Heart left ventricle (tissue), 16 donors: ENCODE measurements at places on chromosomes 5 and 9. TPM values are rescaled to one million over a fixed set of nuclear protein-coding genes. Genes with fewer than 3 reads are reported as not detected.

The SLC34A1 gene
- total RNA-seq: not detected

DNA sequence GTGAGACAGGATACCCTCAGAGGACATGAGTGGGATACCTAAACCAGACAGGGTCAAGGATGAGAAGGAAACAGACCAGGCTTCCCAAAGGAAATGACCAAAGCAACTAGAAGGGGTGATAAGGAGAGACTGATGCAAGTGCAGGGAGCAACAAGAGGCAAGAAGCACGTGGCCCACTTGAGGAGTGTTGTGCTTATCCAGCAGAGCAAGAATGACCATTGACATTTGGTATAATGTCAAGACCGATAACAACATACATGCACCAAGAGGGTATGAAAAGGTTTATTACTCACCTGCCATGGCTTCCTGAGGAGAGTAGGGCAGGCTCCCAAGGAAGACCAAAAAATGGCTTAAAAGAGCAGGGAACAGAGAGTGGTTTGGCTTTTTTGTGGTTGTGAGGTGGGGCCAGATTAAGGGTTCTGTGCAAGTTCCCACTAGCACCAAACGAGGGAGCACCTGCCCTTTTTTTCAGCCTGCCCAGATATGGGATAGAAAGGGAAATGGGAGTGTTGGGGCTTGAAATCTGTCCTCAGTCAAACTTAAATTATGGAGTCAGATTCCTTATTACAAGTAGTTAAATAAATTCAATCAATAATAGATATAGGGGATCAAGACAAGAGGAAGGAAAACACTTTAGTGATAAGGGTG, 513.6 kb downstream of the RASEF start:
- H3K4me3 ChIP-seq: no peak overlapping the region
- H3K27ac ChIP-seq: no peak overlapping the region
- no peak for DNase-seq
- H3K4me1 ChIP-seq: peaks cover 5% of the 10 kb centered on the region

DNA sequence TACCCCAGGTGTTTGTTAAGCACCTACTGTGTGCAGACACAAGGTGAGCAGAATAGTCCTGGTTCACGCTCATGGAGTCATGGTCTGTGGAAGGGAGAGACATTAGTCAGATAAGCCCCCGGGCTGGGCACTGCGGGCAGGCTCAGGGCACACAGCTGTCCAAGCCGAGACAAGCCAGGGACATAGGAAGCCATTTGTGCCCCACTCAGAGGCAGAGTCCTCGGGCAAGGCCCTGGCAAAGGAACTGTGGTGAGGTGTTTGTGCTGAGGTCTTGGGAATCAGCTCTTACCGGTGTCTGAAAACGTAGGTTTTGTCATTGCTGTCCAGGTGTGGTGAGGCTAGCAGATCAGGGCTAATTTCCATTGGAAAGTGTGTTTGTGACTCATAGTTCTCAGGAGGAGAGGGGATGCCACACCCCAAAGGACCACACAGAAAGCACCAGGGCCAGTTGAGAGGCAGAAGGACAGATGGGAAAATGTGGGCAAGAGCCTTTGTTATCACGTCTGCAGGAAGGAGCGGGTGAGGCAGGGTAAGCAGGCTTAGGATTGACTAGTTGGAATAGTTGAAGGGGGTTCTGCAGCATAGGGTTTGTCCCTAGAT, 46.1 kb upstream of the NEURL1B start:
- DNase-seq: no peak
- H3K4me3 ChIP-seq: no peak overlapping the region
- no peaks in the 10 kb centered on the region for H3K27me3 ChIP-seq
- H3K27ac ChIP-seq: no peak overlapping the region
- H3K4me1 ChIP-seq: peaks cover 5% of the 10 kb centered on the region
- no peaks in the 10 kb centered on the region for H3K36me3 ChIP-seq

The MYMK gene
- total RNA-seq: not detected

DNA sequence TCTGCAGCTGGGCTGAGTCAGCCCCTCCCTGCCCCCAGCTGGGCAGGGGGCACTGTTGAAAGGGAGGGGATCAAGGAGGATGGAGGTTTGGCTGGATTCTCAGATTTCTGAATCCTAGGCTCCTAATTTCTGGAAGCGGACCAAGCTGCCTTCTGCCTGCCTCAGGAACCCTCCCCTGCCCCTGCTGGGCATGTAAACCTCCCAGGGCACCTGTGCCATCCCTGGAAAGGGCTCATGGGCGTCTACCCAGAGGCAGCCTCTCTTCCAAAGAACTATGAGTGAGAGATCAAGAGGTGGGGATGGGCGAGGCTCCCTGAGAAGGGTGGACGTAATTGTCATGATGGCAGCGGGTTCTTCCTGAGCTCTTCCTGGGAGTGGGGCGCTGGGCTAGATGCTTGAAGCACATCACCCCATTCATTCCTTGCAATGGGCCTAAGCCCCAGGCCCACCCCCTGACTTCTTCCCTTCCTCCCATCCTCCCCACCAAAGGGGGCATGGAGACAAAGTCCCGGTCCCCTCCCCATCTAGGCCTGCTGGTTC, 21.6 kb downstream of the CSF1R start:
- no peak for DNase-seq
- no peaks in the 10 kb centered on the region for H3K36me3 ChIP-seq
- no peaks in the 10 kb centered on the region for H3K27me3 ChIP-seq
- no peak overlapping the region for H3K4me3 ChIP-seq
- no peaks in the 10 kb centered on the region for H3K4me1 ChIP-seq

GRCh38 chr5:31783086-31783645, 144.2 kb downstream of the PDZD2 start:
- no peaks in the 10 kb centered on the region for H3K27me3 ChIP-seq
- H3K4me3 ChIP-seq: no peak overlapping the region
- H3K36me3 ChIP-seq: no peaks in the 10 kb centered on the region
- H3K27ac ChIP-seq: no peak overlapping the region
- DNase-seq: no peak

- H3K36me3 ChIP-seq: no peaks in the 10 kb centered on the region
- H3K27ac ChIP-seq: no peak overlapping the region
- H3K27me3 ChIP-seq: no peaks in the 10 kb centered on the region
- H3K4me3 ChIP-seq: no peak overlapping the region
- DNase-seq: no peak
These were observed 367.5 kb upstream of the BRINP1 start for GRCh38 chr9:119736491-119737454.

- H3K4me3 ChIP-seq: peak overlapping the region; percentile 71
- H3K27ac ChIP-seq: peak overlapping the region; percentile 97
- no peaks in the 10 kb centered on the region for H3K27me3 ChIP-seq
These were observed 811 bp upstream of the ARRDC3 start for GRCh38 chr5:91383956-91384300.

DNA sequence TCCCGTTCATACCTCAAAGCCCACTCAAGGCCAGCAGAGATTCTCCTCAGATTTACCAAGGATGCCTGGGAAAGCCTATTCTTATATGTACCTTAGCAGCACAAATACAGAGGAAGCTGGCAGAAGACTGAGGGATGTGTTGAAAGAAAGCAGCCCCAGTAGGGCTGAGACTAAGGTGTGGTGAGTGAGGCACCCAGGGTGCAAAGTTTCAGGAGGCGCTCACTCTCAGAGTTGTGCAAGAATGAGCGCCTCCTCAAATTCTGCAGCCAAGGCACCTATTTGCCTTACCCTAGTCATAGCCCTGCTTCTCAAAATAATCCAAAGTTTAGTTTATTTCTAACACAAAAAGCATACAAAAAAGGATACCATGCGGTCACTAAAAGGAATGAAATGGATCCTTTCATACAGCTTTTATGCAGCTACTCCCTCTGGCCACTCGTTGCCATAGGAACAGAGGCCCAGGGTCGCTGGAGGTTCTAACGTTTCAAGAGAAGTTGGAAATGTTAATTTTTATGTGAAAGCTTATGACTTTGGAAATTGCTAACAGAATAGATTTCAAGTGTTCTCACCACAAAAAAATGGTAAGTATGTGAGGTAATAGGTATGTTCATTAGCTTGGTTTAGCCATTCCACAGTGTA, 79.7 kb upstream of the SMIM23 start:
- peaks cover 9% of the 10 kb centered on the region for H3K4me1 ChIP-seq
- no peaks in the 10 kb centered on the region for H3K27me3 ChIP-seq
- H3K4me3 ChIP-seq: no peak overlapping the region
- H3K27ac ChIP-seq: no peak overlapping the region

DNA sequence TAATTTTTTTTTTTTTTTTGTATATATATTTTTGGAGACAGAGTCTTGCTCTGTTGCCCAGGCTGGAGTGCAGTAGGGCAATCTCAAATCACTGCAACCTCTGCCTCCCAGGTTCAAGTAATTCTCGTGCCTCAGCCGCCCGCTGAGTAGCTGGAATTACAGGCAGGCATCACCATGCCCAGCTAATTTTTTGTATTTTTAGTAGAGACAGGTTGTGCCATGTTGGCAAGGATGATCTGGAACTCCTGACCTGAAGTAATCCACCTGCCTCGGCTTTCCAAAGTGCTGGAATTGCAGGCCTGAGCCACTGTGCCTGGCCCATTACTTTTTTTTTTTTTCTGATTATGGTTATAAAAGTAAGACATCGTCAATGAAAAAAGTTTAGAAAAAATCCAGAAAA, 84.0 kb upstream of the LMNB1 start:
- H3K36me3 ChIP-seq: no peaks in the 10 kb centered on the region
- H3K27ac ChIP-seq: no peak overlapping the region
- no peaks in the 10 kb centered on the region for H3K27me3 ChIP-seq
- H3K4me1 ChIP-seq: no peaks in the 10 kb centered on the region

GRCh38 chr5:17163221-17163620, 54.2 kb upstream of the BASP1 start:
- no peaks in the 10 kb centered on the region for H3K4me1 ChIP-seq
- H3K4me3 ChIP-seq: no peak overlapping the region
- H3K27me3 ChIP-seq: no peaks in the 10 kb centered on the region
- no peak for DNase-seq
- H3K27ac ChIP-seq: no peak overlapping the region

DNA sequence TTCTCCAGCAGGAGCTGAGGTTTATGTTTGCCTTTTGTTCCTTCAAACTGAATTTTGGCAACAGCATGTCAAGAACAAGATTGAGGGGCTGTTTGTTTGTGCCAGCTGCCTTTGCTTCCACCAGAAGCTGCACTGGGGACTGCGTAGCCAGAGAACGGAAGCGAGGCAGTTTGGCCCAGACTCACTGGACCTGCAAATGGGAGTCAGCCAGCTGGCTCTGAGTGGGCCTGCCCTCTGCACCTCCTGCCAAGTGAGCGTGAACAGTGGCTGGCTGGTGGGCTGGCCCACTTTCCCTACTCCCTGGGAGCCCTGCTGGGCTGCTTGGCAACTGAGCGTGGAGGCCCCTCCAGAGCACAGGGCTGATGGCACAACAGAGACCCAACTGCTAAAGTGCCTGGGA, 111.6 kb downstream of the GALNT10 start:
- peaks cover 18% of the 10 kb centered on the region for H3K36me3 ChIP-seq
- no peak overlapping the region for H3K4me3 ChIP-seq
- peaks cover 14% of the 10 kb centered on the region for H3K4me1 ChIP-seq
- DNase-seq: peak; percentile 85

The GHR gene
- 23.2 TPM for total RNA-seq

DNA sequence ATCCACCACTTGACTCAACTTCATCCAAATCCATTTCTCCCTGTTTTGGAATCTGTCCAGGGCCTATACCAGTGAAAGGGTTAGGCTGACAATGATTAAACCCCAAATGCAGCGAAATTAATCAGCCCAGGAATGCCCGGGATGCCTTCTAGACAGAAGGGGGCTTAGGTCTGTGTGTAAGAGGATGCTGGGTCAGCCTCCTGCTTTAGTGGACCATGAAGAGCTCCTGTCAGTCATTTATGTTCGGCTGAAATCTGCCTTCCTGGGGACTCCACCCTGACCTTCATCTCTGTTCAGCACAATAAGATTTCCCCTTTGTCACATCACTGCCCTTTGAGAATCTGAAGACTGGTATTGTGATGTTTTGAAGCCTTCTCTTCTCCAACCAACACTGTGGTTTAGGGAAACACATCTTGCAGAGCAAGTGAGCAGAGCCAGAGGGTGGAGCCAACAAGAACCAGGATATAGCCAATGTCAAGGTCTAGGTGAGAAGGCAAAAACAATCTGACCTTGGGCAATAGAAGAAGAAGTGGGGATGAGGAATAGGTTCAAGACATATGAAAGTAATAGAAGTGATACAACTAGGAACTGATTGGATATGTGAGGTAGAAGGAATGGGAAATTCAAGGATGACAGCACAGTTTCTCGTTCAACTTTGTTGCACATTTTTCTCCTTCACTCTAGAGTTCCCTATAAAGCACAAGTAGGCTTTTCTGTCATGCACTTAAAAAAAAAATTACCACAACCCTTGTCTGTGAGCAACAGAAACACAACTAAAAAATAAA, 234.4 kb downstream of the ARHGAP26 start:
- no peak for DNase-seq
- no peak overlapping the region for H3K4me3 ChIP-seq
- H3K27me3 ChIP-seq: no peaks in the 10 kb centered on the region
- H3K36me3 ChIP-seq: no peaks in the 10 kb centered on the region
- H3K4me1 ChIP-seq: peaks cover 60% of the 10 kb centered on the region

DNA sequence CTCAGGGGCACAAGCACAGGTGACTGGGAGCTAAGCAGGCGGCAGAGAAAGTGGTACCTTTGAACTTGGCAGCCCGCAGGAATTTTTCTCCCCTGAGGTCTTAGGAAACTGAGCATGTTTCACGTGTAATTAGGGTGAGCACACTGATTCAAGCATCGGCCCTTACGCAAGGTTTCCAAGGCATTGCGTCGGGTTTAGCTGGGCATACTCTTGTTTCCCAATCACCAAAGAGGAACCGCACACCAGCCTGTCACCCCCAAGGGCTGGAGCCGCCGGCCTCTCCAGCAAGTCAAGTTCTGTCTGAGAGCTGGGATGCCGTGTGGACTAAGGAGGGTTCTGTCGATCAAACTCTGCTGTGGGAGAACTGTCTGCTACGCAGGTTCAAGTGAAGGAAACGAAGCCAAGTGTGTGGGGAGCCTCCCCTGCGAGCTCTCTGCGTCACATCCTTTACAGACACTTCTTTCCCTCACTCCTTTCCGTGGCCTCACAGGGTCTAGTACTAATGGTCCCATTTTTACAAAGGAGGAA, 53.0 kb downstream of the ERGIC1 start:
- peaks cover 3% of the 10 kb centered on the region for H3K4me1 ChIP-seq
- H3K27me3 ChIP-seq: no peaks in the 10 kb centered on the region

The PCDHA1 gene
- not detected for total RNA-seq

The NME5 gene
- 3.4 TPM for total RNA-seq

DNA sequence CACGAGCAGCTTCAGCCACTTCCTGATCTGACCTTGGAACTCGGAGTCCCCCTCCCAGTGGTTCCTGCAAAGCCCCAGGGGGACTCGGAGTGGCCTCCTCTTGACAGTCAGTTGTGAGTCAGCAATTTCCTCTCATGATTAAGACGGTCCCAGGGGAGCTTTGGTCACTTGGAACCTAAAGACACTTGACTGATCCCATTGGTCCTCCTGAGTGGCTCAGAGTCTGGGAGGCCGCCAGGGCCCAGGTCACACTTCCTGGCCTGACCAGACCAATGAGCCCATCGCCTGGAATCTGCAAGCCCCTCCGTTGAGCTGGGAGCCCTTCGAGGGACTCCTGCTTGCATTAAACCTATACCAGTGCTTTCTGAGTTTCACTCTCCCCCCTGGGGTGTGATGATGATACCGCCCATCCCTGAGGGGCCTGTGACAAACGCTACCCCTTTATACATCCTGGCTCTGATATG, 29.1 kb downstream of the TSPAN17 start:
- H3K4me1 ChIP-seq: peaks cover 17% of the 10 kb centered on the region

The PHYHD1 gene
- 22.7 TPM for total RNA-seq

GRCh38 chr5:36055984-36056383, 10.7 kb downstream of the UGT3A2 start:
- no peak overlapping the region for H3K27ac ChIP-seq
- peaks cover 11% of the 10 kb centered on the region for H3K27me3 ChIP-seq
- no peaks in the 10 kb centered on the region for H3K36me3 ChIP-seq
